ENCODE measurements at places on chromosomes 5 and 9.

- no peak for DNase-seq
Observed at GRCh38 chr9:87718231-87718630, 7.7 kb upstream of the CTSL start.

DNA sequence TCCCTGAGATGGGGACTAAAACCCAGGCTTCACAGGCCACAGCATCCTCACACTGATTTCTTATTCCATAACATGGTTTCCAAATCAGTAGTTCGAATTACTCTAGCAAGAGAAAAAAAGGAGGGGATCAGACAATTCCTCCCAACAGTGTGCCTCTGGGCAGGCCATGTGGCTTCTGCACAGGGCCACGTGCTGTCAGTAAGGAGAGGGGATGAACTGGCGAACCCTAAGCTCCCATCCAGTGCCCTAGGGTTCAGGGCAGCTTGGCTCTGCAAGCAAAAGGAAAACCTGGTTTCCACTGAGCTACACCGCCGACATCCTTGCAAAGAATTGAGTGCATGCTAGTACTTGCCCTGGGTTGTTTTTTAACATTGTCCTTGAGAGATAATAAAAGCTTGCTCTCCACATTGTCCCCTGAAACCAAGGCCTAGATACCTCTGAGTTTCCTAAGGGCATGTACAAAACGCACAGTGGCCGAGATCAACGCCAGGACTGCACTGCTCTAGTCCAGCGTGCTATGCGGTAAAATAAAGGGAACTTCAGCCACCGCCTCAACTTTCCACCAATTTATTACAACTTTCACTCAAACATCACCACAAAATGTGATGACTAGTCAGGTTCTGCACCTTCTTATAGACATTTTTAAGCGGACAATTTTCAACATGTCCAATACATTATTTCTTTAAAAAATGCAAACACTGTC is 4.5 kb downstream of the CAMSAP1 start:
- DNase-seq, result no peak

DNA sequence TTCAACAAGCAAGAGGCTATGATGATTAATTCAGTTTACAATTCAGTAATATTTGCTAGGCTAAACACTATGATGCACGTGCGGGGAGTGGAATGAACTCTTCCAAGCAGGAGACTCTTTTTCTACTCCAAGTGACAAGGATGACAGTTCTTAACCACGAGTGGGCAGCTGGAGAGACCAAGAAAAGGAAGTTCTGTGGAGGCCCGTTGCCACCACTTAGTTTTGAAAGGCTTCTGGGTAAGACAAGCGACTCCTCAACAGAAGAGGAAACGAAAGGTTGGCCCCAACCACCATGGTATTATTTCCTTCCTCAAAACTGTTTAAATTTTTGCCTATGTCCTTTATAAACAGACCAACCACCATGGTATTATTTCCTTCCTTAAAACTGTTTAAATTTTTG is 2.8 kb downstream of the DCAF12 start:
- no peak for DNase-seq

DNA sequence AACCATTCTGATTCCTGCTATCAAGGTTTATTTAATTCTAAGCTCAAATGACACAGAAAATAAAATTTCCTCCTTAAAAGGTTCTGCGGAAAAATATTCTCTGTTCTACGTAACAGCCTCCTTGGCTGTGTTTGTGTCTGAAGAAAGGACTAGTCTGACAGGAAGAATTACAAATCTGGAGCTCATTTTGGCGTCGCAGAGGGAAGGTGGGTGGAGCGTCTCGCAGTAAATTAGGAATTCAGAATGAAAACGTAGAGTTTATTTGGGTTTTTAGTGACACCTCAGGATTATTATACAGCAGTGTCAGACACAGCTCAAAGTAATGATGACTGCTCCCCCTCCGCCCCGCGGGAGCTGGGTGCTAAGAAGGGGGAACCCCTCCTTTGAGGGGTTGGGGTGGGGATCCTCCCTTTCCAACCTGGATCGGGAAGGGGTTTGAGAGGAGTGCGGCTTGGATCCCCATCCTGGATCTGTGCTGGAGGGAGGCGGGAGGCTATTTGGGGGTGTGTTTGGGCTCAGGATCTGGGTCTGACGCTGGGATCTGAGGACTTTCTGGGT is 933 bp upstream of the TGFBR1 start:
- no peak for DNase-seq

DNA sequence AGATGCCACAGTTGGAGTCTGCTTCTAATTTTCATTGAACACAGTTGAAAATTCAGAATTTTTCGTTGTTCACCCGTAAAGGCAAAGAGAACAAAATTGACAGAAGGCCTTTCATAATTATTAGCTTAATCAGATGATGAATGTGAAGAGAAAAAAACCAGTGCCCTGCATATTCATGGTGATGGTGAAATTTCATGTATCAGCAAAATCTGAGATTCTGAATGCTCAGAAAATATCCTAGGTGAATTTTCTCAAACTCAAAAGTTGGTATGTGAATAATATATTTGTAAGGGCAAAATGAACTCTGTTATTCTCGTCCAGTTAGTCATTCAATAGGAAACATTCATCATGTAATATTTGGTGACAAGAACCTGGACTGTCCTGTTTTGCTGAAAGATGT is 135.9 kb upstream of the DHFR start:
- no peak for DNase-seq

- DNase-seq, result no peak
Observed at GRCh38 chr9:137265496-137266161, 10.5 kb downstream of the NELFB start.

DNA sequence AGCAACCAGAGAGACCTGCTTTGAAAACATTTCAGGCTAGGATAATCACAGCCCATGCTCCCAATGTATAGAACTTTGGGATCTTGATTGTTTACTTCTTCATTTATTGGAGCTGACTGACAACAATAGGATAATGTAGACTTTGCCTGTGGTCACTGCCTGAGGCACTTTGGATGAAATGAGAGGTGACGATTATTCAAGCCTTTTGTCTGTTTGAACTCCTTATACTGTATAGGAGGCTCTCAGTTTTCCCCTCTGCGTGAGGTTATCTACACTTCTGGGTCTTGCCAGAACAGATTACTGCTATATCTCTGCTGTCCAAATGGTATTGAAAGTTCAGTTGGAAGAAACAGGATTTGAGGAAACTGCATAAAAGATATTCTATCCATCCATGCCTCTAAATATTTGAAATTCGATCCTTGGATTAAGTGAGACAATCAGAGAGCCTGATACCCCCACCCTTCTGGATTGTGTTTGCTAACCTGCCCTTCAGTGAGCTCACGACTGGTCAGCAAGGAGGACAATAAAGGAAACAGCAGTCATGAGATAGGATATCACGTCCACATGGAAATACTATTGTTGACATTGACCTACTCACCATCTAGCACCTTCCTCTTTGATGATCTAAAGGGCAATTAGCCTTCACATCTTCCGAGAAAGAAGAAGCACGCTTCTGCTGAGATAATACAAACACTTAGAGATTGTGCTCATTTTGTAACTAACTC is 98.1 kb downstream of the DOCK8 start:
- DNase-seq, result no peak

- no peak for DNase-seq
Observed at GRCh38 chr5:68659881-68660280, 433.9 kb upstream of the SLC30A5 start.

- DNase-seq, result no peak
Observed at GRCh38 chr5:124065508-124065907, 553.5 kb downstream of the CSNK1G3 start.

GRCh38 chr5:158857976-158858375 is 241.7 kb downstream of the EBF1 start:
- no peak for DNase-seq

DNA sequence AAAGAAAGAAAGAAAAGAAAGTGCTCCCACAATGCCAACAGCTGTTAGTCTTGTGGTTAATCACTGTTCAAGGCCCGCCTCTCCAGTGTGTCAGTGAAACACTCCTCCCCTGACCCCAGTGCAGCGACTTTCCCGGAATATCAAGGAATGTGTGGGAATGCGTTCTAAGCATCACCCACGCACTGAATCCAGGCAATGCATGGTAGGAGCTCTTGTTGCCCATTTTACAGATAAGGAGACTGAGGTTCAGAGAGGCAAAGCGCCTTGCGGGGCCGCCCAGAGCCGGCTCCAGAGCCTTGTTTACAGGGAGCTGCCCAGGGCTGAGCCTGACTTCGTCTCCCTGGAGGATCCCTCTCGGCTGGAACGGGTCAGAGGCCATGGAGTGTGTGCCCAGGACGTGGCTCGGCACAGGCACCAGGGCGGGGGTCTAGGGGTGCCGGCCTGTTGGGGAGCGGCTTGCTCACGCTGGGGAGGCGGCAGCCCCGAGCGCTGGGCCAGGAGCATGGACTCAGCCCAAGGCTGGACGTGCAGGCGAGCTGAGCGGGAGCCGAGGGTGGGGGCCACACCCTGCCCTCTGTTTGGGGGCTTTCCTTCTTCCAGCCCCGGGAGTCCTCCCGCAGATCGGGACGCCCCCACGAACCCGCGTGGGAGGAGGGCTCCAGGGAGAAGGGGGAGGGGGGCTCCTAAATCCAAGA is 823 bp downstream of the ST6GALNAC6 start:
- peak; percentile 83 for DNase-seq

DNA sequence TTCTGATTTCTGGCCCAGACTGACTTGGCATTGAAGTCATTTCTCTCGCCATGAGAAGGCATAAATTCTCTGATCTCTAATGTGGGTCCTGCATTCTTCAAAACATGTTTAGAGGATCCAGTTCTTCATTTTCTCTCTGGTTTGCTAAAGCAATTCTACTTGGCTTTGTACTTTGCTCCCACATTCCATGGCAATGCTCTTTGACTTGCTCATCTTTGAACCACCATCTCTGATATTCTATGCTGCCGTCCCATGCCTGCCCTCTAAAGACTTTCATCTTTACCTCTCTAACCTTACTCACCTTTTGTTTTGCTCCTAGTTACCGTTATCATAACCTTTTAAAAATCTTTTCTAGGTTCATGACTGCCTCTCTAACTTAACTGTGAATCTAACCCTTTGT is 366.9 kb downstream of the KIF4B start:
- no peak for DNase-seq

DNA sequence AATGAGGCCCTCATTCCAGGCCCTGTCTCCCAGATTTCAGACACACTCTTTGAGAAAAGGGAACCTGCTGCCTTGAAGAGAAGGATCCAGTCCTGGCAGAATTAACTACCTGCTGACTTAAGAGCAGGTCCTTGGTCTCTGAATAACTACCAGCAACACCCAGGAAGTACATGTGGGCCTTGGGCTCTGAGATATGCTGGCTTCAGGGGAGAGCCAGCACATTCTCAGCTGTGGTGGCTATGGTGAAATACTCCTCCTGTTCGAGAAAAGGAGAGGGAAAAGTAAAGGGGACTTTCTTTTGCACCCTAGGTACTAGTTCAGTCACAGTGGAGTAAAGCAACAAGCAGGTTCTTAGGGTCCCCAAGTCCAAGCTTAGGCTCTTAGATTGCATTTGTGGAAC is 120.0 kb downstream of the HMHB1 start:
- no peak for DNase-seq

- no peak for DNase-seq
Observed at GRCh38 chr9:82191082-82191770, 202.7 kb downstream of the SPATA31D1 start.

- DNase-seq, result peak; percentile 46
Observed at GRCh38 chr9:114300153-114300845, 22.6 kb upstream of the ORM1 start.

- DNase-seq, result no peak
Observed at GRCh38 chr5:36070687-36071571, 4.2 kb upstream of the UGT3A2 start.

DNA sequence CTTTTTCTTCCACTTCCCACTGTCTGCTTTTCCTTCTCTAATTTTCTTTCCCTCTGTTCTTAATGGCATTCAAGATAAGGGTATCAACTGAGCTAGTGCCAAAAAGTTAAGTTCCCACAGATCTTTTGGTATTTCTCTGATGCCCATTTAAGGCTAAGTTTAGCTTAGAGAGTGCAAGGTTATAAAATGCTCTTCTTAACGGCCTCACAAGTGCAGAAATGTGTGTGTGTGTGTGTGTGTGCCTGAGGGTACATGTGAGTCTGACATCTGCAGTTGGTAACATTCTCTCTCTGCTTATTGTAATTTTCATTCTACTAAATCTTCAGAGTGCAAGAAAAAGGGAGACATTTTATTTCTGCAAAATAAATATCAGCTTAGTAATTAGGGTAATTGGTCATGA is 24.2 kb downstream of the FBN2 start:
- no peak for DNase-seq

DNA sequence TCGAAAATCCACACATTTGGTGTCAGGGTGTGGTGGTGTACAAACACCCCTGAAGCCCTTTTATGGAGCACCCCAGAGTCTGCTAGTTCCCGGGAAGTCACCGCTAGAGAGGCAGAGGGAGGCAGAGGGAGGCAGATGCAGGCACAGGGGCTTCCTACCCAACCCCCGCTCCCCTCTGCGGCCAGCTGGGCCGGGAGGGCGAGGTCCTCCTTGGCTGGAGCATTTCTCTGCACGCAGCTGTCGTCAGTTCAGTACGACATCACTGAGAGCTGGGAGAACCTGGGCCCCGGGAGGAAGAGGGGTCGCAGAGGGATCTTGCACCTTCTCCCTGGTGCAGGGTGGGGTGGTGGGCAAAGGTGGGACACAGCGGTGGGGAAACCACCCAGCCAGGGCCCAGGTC is 15.8 kb upstream of the UBAC1 start:
- no peak for DNase-seq

GRCh38 chr5:149886060-149886459 is 58.5 kb downstream of the PDE6A start:
- DNase-seq, result no peak

DNA sequence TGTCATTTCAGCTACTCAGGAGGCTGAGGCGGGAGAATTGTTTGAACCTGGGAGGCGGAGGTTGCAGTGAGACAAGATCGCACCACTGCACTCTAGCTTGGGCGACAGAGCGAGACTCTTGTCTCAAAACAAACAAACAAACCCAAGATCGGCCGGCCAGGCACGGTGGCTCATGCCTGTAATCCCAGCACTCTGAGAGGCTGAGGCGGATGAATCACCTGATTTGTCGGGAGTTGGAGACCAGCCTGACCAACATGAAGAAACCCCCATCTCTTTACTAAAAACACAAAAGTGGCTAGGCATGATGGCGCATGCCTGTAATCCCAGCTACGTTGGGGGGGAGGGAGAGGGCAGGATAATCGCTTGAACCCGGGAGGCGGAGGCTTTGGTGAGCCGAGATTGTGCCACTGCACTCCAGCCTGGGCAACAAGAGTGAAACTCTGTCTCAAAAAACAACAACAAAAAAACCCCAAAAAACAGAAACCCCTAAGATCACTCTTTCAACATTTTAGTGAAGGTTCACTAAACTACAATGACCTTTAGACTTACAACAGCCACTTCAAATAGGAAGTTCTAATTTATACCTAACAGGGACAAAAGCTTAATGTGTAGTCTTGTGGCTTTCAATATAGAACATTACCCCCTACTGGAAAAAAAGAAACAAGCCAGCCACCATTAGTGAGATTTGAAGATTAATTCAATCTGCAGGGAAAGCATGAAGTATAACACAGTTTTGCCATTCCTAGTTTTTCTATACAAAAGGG is 7.0 kb downstream of the HSPA9 start:
- no peak for DNase-seq

DNA sequence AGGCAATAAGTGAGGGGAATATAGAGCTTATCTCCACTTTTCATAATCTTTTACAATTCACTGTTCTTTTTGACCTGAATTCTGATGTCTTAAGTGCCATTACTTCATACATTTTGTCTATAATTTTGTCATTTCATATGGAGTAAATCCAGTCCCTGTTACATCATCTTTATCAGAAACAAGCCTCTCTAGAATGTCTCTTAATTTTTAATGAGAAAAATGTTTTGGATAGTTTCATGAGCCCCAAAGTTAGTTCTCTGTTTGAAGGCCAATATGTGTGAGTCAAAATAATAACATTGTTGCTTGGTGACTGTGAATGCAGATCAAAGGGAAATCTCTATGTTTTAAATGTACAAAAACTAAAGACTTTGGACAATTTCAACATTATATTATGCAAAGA is 329.6 kb upstream of the ARRDC3 start:
- no peak for DNase-seq

Measured in coronary artery (tissue), 2 donors.